Glutamatergic neuron (in vitro differentiated cells): ENCODE measurements at places on chromosomes 5 and 9. TPM values are rescaled to one million over a fixed set of nuclear protein-coding genes. Genes with fewer than 3 reads are reported as not detected.

Gene IPO11
- 23.5 TPM for total RNA-seq

Gene AJM1
- 15.3 TPM for total RNA-seq

Gene GPX3
- 20.4 TPM for total RNA-seq

Gene LRRC70
- total RNA-seq: 0.91 TPM

Gene COQ4
- 35.8 TPM for total RNA-seq

DNA sequence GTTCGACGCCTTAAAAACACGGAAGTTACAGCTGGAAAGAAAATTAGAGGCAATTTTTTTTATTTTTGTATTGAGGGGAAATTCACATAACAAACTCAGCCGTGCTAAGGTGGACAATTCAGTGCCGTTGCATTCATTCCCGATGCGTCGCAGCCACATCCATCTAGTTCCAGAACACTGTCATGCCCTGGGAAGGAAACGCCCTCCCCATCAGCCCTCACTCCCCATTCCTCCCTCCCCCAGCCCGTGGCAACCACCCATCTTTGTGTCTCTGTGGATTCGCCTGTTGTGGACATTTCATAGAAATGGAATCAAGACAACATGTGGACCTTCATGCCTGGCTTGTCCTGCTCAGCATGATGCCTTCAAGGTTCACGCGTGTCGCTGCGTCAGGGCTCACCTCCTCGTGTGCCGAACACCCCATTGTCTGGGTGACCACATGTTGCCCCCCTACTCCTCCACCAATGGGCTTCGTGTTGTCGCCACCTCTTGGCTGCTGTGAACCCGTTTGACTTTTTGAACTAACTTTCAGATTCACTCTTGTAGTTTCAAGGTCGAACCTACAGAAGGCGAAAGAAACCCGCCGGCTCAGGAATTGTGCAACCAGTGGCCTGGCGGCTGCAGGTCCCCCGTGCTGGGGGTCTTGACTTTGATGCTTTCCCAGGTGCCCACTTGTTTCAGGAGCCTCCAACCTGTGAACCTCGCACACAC lies 17.4 kb upstream of the CAMSAP1 start:
- no peak for DNase-seq
- no peak overlapping the region for H3K4me3 ChIP-seq
- no peaks in the 10 kb centered on the region for H3K36me3 ChIP-seq
- no peak overlapping the region for H3K27ac ChIP-seq
- H3K27me3 ChIP-seq: peaks cover 6% of the 10 kb centered on the region

DNA sequence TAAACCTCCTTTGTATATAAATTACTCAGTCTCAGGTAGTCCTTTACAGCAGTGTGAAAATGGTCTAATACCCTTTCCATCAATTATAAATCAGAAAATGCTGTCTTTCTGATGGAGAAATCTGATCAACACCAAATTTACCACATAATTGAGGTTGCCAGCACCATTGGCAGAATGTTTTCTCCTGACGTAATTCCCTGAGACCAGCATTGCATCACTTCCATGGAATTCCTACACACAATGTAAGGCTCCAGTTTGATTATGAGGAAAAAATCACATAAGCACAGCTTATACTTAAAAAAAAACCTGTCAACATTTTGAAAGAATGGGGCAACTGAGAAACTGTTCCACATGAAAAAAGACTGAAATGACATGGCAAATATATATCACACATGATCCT lies 618.7 kb upstream of the CDH6 start:
- no peak for DNase-seq
- H3K4me1 ChIP-seq: no peaks in the 10 kb centered on the region
- no peak overlapping the region for H3K4me3 ChIP-seq
- no peak overlapping the region for H3K27ac ChIP-seq
- H3K36me3 ChIP-seq: no peaks in the 10 kb centered on the region
